Stimulated activated naive CD8-positive, alpha-beta T cell treated with anti-CD3 and anti-CD28 coated beads, Interleukin-15, Interleukin-2, amounts not matched to agents 100 U/mL and 50 U/mL, for 24 hours (primary cell): ENCODE measurements at places on chromosomes 7 and 10.

- no peak for DNase-seq
These were observed 556.9 kb downstream of the DNAJB9 start for GRCh38 chr7:109126404-109127050.

- DNase-seq = no peak
These were observed 47.3 kb upstream of the PIP4K2A start for GRCh38 chr10:22761569-22762220.

- no peak for DNase-seq
These were observed 53.1 kb upstream of the C7orf33 start for GRCh38 chr7:148537435-148537834.

DNA sequence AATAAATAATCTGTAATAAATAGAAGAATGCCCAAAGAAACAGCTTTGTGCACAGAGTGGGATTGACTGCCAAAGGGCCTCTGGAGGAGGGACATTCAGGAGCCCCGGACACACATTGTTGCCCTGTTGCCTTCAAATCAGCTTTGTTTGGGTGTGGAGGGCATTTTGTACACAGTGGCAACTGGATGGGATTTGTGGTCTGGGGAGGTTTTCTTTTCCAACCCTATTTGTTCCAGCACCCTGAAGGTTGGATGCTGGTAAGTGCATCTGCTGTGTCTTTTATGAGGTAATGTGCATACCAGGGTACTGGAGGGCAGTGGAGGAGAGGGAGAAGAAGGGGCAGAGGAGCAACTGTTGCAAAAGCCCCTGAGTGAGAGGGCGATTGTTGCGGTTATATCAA is 6.3 kb downstream of the LRMDA start:
- no peak for DNase-seq

DNA sequence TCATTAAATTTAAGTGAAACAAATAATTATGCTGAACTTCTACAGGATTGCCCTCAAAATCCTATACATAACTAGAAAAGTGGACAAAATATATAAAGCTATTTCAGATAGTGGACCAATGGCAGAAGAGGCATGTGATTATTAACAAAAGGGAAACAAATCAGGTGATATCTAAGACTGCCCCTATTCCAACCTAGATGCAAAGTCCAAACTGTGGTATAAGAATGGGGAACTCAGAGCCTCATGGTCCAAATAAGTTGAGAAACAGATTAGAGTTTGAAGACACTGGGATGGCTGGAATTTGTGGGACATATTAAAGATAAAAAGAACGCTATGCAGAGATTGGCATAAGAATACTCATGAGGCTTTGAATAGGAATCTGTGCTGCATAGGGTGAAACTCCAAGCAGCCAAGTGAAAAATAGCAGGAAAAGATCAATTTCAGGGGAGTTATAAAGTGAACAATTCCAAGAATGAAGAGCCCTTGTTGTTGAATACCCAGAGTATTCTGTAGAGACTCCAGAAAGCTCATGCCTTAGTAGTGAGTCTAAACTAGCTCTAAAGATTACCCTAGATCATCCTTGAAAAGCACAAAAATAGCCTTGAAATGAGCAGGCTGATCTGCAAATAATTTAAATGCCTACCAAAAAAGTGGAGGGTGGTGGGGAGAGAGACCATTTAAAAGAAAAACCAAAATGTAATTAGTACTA is 152.4 kb downstream of the IMMP2L start:
- DNase-seq = no peak

- DNase-seq = no peak
These were observed 67.2 kb upstream of the NME8 start for GRCh38 chr7:37781156-37781555.

GRCh38 chr10:89795840-89796239 is 94.5 kb downstream of the KIF20B start:
- no peak for DNase-seq
